Cortex of kidney (tissue), 1 donor: ENCODE measurements at places on chromosomes 11 and 22.

- no peak for DNase-seq
Measured at GRCh38 chr22:47919001-47919441, 1156.6 kb downstream of the TBC1D22A start.

DNA sequence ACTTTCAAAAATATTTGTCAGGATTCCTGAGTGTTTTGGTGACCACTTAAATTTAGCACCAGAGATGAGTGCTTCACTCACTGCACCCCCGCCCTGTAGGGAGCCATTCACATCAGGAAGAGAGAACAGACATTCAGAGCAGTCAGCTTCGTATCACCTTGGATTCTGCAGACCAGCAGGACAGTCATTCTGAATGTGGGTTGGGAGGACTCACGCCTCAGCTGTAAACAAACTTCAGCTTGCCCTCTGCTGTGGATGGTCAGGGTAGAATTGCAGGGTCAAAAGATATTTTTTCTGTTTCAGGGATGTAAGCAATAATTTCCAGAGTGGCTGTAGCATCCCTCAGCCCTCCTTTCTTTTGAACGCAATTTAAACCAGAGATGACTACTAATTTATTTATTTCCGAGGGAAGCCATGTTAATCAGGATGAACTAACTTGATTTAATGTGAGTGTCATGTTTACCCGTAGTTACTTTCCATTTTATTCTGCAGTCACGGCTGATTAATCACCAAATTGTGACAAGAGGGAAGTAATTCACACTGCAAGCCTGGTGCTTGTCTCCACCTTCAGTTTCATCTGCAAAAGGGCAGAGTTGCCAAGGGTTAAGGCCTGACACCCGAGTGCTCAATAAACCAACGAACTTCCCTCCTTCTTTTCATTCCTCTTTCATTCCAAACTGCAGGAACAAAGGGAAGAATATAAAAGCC, 174.2 kb upstream of the DDI1 start:
- no peak for DNase-seq

- DNase-seq: no peak
Measured at GRCh38 chr11:128895526-128895925, 4.4 kb downstream of the KCNJ5 start.

GRCh38 chr11:30538251-30538650, 47.9 kb downstream of the MPPED2 start:
- no peak for DNase-seq

- DNase-seq: no peak
Measured at GRCh38 chr22:31897842-31898805, 46.2 kb upstream of the YWHAH start.

- DNase-seq: no peak
Measured at GRCh38 chr11:2671748-2672147, 28.0 kb downstream of the KCNQ1OT1 start.

GRCh38 chr11:44899959-44900358, 50.7 kb downstream of the TP53I11 start:
- DNase-seq: no peak

DNA sequence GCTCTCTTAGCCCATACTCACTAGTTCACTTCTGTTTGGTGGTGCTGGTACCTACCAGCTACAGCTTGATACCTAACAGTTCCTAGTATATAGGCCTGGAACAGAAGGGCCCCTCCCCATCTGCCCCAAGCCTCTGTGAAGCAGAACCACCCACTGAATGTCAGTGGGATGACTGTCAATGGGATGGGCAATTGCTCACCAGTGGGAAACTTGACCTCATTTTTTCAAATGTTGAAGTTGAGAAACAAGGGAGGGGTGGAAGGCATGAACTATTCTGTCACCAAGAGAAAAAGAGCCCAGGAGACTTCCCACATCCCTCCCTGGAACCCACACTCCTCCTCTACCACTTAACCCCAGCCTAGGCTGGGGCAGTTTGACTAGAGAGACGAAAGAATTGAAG, at the start of gene NLRP10:
Gene NLRP10, minus strand, starts transcription at position 62 of the 400 bp plus-strand sequence. CDS start 1,952 bp downstream, outside the sequence.
- no peak for DNase-seq

GRCh38 chr22:32628628-32629572, 154.3 kb downstream of the FBXO7 start:
- DNase-seq: no peak

GRCh38 chr11:65781152-65781961, 581 bp upstream of the AP5B1 start:
- no peak for DNase-seq

DNA sequence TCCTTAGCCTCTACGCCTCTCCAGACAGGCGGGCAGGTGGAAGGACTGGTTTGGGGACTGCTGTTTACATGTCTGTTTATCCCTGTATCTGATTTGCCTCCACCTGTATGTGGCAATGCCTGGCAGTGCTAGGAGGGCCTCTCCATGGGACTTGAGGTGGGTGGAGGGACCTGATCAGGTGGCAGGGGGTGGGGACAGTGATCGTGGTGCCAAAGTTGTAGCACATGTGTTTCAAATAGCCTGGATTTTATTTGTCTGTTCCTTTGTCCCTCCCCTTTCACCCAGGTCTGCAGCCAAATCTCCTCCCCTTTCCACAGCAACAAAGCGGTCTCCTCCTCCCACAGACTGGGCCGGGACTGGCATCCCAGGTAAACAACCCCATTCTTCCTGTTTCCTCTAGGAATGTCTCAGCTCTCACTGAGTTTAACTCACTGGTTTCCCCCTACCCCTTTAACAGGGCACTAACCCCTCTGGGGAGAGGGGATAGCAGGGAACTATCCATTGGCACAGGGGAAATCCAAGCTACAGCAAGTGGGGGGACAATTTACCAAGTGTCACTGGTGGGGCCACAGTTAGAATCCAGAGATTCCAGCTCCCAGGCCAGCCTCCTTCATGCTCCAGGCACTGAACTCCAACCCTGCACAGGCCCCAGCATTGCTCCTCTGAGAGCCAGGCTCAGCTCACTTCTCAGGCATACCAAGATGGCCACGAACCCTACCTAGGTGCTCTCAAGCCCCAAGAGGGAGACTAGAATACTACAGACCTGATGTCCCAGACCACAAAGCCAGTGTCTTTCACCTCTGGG, 22.9 kb upstream of the TLCD5 start:
- DNase-seq: no peak

- no peak for DNase-seq
Measured at GRCh38 chr11:79404325-79404724, 36.5 kb downstream of the TENM4 start.

DNA sequence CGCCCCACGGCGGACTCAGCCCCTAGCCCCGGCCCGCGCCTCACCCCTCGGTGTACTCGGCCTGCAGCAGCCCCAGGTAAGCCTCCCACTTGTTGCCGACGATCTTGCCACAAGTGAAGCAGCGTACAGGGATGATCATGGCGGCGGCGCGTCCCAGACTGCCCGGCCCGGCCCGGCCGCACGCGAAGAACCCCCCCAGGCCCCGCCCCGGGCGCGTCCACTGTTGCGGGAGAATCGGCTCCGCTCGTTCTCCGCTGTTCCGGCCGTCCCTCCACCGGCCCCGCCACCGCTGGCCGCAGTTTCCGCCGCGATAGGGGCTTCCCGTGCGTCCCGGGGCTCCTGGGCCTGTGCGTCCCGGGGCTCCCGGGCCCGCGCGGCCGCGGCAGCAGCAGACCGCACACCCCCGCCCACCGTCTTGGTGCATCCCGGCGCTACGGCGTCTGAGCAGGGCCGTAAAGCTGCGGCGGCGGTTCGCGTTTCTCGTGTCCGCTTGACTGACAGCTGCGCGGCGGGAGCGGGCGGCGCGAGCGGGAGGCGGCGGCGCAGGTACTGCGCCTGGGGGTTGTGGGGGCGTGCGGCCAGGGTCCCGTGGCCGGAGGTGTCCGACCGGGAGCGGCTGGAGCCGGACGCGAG, at the start of the genes POLR2L and TSPAN4:
Gene POLR2L, minus strand, starts transcription at position 160 of the 633 bp plus-strand sequence. Its CDS starts 21 bp downstream, at position 139.
Gene TSPAN4, plus strand, starts transcription at position 483 of the 633 bp plus-strand sequence. CDS start 7,453 bp downstream, outside the sequence.
- DNase-seq: no peak

- DNase-seq: no peak
Measured at GRCh38 chr22:17754233-17754925, 19.9 kb downstream of the BID start.

GRCh38 chr22:32917577-32918354, 116.3 kb downstream of the TIMP3 start:
- no peak for DNase-seq

DNA sequence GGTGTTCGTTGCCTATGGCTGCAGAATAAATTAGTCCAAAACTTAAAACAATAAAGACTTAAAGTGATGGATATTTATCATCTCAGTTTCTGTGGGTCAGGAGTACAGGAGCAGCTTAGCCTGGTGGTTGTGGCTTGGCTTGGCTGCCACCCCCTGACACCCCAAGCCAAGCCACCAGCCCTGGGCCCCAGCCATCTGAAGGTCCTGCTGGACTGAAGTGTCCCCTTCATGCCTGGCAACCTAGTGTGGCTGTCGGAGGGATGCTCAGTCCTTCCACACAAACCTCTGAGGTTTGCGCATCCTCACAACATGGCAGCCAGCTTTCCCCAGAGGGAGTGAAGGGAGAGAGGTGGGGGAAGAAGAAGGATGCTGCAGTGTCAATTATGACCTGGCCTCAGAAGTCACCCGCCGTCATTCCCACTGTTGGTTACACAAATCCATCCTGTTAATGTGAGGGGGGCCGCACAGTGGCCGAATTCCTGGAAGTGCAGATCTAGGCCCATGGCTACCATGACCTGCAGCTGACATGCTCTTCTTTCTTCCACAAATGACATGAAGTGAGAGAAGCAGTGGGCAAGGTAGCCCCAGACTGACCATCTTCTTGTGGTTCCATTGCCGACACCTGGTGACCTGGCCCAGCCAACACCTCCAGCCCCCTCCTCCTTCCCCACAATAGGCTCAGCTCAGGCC, 31.1 kb downstream of the IGF2 start:
- no peak for DNase-seq

- no peak for DNase-seq
Measured at GRCh38 chr11:85464283-85464682, 162.9 kb downstream of the DLG2 start.

DNA sequence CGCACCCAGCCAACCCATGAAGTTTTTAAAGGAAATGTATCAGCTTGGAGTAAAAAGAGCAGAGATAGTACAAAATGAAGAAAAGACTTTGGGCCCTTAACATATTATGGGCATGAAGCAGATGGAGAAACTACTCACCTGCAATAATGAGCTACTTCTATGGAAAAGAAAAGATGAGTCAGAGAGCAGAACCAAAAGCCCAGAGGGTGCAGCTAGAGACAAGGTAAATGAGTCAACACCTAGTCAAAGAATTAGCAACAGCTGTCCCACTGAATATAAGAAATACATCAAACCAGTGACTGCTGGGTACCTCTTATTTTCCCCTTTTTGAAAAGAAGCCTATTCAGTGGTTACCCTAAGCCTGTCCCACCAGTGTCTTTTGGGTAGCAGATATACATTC, 61.8 kb downstream of the RPL27A start:
- no peak for DNase-seq

DNA sequence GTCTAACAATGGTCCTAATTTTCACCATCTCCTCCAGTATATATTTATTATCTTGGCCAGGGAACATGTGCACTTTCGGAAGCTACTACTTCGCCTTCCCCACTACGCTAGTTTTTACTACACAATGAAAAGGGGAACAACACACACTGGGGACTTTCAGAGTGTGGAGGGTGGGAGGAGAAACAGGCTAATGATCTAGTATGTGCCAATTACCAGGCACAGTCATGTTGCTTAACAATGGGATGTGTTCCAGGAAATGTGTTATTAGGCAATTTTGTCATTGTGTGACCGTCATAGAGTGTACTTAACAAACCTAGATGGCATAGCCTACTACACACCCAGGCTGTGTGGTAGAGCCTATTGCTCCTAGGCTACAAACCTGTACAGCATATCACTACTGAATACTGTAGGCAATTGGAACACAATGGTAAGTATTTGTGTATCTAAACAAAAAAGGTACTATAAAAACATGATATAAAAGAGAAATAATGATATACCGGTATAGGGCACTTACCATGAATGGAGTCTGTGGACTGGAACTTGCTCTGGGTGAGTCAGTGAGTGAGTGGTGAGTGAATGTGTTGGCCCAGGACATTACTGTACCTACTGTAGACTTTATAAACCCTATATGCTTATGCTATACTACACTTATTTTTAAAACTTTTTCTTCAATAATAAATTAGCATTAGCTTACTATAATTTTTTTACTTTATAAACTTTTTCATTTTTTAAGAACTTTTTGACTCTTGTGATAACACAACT, 20.1 kb upstream of the CUL5 start:
- no peak for DNase-seq

- DNase-seq: no peak
Measured at GRCh38 chr22:31377612-31378011, 21.8 kb upstream of the DRG1 start.

DNA sequence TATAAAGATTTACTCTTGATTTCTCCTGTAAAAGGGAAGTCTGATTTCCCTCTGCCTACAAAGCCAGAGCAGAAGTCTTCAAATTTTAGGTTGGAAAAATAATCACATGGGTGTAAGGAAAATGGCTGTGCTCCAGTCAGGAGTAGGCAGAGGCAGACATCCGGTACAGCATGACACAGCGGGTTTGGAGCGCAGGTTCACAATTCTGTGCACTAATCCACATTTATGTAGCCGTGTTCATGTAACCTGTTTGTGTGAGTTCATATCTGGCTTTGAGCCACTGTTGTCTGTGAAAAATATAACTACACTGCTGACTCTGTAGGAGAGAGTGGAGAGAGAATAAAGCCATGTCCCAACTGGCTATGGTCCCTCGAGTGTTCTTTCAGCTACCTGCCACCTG, 248.0 kb downstream of the CASP12 start:
- no peak for DNase-seq

- no peak for DNase-seq
Measured at GRCh38 chr22:28883657-28883916, 215 bp downstream of the ZNRF3 start.

GRCh38 chr11:86515297-86516094, 140.8 kb downstream of the CCDC81 start:
- no peak for DNase-seq
